Hippocampal formation (tissue), 2 donors: ENCODE measurements at places on chromosomes 1 and 21.

DNA sequence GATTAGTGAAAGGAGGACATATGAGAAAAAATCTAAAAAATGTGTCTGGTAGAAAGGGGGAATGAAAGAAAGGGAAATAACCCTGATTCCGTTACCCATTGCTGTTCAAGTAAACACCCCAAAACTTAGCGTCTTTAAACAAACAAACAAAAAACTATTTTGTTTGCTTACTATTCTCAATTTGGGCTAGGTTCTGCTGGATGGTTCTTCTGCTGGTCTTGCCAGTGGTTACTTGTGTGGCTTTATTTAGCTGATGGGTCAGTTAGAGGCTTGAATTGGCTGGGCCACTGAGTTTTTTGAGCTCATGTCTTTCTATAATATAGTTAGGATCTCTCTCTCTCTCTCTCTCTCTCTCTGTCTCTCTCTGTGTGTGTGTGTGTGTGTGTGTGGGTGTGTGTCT, 112.1 kb downstream of the GRIK1 start:
- no peak for DNase-seq

DNA sequence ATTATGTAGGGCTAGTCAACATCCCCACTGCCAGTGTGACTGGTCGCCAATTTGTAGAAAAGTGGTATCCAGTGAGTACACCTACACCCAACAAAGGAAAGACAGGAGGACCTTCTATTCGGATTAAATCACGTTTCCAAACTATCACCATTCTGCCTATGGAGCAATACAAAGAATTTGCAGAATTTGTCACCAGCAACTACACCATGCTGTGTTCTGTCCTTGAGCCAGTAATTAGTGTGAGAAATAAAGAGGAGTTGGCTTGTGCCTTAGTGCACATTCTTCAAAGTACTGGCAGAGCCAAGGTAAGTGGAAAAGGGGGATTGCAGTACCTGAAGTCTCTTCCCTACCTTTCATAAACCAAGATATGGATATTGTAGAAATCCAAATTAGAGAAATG, 53.8 kb downstream of the CLEC20A start:
- no peak for DNase-seq

- no peak for DNase-seq
These were observed 226.1 kb downstream of the ASTN1 start for GRCh38 chr1:176938375-176938774.

- DNase-seq = no peak
These were observed 27.7 kb downstream of the FMO2 start for GRCh38 chr1:171212607-171213351.

- DNase-seq = no peak
These were observed 34.9 kb downstream of the CHML start for GRCh38 chr1:241605146-241605805.

- peak; percentile 91 for DNase-seq
These were observed at the start of gene SMIM12 for GRCh38 chr1:34859446-34860200. SMIM12 (minus strand) TSS chr1:34859749; CDS start chr1:34855977, 3,772 bp downstream.

DNA sequence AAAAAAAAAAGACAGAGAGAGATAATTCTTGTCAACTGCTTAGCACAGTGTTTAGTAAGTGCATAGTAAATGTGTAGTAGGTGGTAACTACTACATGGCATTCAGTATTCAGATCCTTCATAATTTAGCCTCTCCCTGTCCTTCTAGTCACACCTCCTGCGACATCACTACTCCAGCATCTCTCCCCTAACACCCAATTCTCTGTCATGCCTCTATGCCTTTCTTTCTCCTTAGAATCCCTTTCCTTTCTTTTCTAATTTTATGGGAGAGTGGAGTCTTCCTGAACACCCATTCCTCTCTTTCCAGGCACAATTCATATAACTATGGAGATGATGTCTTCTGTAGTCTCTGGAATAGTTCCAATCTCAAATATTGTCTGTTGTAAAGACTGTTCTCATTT, 3.9 kb upstream of the VPS72 start:
- no peak for DNase-seq

GRCh38 chr1:40848530-40849189, 13.5 kb downstream of the CITED4 start:
- peak; percentile 35 for DNase-seq
